ENCODE measurements at places on chromosomes 5 and 9.

DNA sequence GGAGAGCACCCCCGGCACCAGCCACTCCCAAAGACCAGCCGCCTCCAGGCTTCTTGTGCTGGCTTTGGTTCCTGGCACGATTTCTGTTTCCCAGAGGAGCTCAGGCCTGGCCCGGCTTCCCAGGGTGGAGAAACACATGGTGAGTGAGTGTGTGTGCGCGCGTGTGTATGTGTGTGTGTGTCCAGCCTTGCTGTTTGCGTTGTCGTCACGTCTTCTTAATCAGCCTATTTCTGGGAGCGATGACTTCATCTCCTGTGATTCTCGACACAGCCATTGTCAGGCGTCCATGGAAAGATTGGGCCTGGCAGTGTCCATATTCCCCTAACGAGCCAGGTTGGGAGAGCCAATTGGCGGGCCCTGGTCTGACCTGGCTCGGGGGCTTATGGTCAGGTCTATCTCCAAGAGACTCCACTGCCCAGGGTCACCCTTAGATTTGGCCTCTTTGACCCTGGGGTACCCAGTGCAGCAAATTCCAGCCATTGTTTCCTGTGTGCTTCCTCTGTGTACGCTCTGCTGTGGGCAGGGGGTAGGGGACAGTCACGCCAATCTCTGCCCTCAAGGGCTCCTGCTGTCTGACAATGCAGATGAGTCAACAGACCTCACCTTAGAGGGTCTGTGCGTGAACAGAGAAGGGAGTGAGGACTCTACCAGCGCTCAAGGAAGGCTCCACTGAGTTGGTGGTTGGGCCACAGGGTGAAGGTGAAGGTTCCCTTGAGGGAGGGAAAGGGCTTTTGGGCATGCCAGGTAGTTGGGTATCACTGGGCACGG lies 73.8 kb downstream of the DAB2IP start:
- DNase-seq, result no peak
- no peak overlapping the region for H3K27ac ChIP-seq
- no peaks in the 10 kb centered on the region for H3K4me1 ChIP-seq
- H3K36me3 ChIP-seq, result no peaks in the 10 kb centered on the region
- H3K27me3 ChIP-seq, result peaks cover 6% of the 10 kb centered on the region

DNA sequence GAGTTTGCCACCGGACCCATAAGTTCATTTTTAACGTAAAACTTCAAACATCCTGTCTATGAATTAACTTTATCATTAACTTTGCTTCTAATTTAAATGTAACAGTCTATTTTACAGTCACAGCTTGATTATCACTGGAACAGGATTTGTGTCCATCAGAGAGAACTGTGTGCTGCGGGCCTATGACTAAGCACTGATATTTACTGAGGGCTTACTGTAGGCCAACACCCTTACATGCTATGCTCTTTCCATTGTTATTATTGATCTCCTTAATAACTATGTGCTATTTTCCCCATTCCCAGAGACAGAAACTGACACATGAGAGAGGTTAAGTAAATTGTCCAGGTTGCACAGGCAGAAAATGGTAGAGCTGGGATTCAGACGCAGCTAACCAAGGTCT lies 24.0 kb upstream of the GPR151 start:
- no peak overlapping the region for H3K27ac ChIP-seq
- no peaks in the 10 kb centered on the region for H3K36me3 ChIP-seq
- H3K27me3 ChIP-seq, result peaks cover 6% of the 10 kb centered on the region
- H3K4me1 ChIP-seq, result no peaks in the 10 kb centered on the region
- no peak for DNase-seq

DNA sequence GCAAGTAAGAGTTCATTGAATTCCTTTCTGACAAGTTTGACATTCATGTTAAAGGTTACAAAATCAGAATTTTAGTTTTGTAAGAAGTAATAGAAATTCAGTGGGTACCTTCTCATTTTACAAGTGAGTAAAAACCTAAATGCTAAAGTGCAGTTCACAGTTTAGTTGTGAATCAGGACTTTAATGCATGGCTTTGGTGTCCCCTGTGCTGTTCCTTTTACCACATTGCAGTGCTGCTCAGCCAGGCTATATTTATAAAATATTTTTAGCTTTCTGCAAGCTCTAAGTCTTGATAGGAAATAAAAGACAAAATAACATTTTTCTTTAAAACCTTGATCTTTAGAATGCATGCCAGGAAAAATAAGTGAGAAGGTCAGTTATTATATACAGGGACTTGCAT lies 26.3 kb downstream of the PAM start:
- H3K4me3 ChIP-seq, result no peak overlapping the region
- H3K27me3 ChIP-seq, result no peaks in the 10 kb centered on the region
- DNase-seq, result no peak
- no peak overlapping the region for H3K27ac ChIP-seq

DNA sequence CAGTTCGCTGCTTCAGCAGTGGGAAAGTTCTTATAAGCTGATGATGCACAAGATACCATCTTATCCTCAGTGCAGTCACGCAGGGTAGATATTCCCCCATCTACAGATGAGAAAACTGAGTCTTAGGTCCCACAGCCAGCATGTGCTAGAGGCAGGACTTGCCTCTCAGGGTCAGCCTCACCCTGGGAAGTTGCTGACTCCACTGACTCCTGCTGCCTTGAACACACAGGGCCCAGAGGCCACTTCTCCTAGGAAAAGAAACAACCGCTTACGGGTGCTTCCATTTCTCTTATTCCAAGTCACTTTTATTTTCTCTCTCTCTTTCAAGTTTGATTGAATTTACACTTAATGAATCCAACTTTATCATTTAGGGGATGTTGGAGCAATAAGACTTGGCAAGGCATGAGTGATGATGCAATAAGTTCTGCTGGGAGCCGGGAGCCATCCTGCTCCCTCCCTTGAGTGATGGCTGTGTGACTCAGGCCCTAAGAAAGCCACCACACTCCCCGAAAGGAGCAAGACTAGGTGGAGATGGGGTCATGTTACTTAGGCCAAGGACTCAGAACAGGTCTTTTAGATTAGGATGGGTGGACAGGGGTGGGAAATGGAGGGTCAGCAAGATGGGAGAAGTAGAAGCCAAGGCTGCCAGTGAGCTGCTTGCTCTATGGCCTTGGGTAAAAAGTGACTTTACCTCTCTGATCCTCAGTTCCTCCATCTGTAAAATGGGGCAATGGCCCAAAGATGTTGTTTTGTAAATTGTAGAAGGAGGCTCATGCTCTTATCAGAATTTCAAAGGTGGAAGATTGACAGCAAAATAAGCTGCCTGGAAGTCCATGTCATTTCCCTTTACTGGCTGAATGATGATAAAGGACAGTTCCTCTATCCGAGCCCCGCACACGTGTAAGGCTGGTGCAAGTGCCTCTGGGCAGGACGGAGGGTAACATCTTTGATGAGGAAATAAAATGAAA lies 67.4 kb upstream of the ZNF618 start:
- H3K4me1 ChIP-seq, result no peaks in the 10 kb centered on the region
- H3K4me3 ChIP-seq, result no peak overlapping the region
- H3K27me3 ChIP-seq, result no peaks in the 10 kb centered on the region
- H3K27ac ChIP-seq, result no peak overlapping the region

GRCh38 chr5:63803165-63803564 lies 159.1 kb downstream of the HTR1A start:
- no peaks in the 10 kb centered on the region for H3K36me3 ChIP-seq
- no peaks in the 10 kb centered on the region for H3K27me3 ChIP-seq
- no peak for DNase-seq
- H3K4me3 ChIP-seq, result no peak overlapping the region

DNA sequence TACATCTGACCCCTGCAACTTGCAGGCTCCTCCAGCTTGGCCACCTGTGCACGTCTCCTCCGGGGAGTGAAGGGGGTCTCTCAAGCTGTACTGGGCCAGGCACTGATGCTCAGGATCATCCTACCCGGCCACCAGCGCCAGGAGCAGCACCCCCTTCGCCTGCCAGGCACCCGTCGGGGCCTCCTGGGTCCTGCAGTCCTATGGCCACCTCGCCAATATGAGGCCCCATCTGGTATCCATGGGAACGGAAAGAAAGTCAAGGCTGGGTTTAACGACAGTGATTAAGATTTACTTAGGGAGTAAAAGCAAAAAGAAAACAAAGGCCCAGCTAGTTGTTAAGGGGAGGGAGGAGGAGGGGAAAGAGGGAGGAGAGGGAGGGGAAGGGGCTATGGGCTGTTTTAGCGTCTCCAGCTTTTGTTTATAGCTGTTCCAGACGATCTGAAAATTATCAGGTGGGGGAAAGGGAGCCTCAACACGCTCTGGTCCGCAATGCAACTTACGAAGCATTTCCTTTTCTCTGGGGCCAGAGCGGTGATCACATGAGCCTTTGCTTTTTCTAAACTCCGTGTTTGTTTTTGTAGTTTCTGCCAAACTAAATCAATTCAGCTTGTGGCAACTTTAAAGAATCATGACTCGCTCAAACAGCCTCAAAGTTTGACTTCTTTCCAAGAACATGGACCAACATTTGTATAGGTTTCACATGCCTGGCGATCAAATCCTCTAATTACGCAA lies 132.4 kb downstream of the ROR2 start:
- no peak overlapping the region for H3K4me3 ChIP-seq
- DNase-seq, result no peak
- no peak overlapping the region for H3K27ac ChIP-seq
- no peaks in the 10 kb centered on the region for H3K27me3 ChIP-seq

DNA sequence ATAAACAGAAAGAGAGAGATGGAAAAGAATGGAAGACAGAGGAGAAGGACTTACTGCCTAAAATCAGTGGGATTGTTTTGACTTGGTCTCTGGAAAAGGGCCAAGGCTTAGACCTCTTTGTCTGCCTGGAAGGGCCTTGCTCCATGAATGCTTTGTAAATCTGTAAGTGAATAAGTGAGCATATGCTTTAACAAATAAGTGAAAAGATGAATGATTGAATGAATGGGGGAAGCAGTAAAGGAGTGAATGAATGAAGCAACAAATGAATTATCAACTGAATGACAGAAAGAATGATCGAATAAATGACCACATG lies 5.5 kb downstream of the KCNIP1 start:
- no peaks in the 10 kb centered on the region for H3K4me1 ChIP-seq
- no peaks in the 10 kb centered on the region for H3K27me3 ChIP-seq
- H3K36me3 ChIP-seq, result no peaks in the 10 kb centered on the region

- H3K27me3 ChIP-seq, result no peaks in the 10 kb centered on the region
- peaks cover 11% of the 10 kb centered on the region for H3K4me1 ChIP-seq
- no peak overlapping the region for H3K4me3 ChIP-seq
- no peaks in the 10 kb centered on the region for H3K36me3 ChIP-seq
- DNase-seq, result no peak
Measured at GRCh38 chr5:132684922-132685720, 11.3 kb downstream of the IL4 start.

GRCh38 chr5:143159031-143159430 lies 244.5 kb downstream of the NR3C1 start:
- no peak overlapping the region for H3K27ac ChIP-seq
- no peaks in the 10 kb centered on the region for H3K4me1 ChIP-seq
- H3K27me3 ChIP-seq, result no peaks in the 10 kb centered on the region
- H3K36me3 ChIP-seq, result peaks cover 11% of the 10 kb centered on the region
- no peak overlapping the region for H3K4me3 ChIP-seq

- no peak for DNase-seq
- no peaks in the 10 kb centered on the region for H3K36me3 ChIP-seq
- H3K27me3 ChIP-seq, result peaks cover 55% of the 10 kb centered on the region
- H3K4me1 ChIP-seq, result peaks cover 3% of the 10 kb centered on the region
- H3K4me3 ChIP-seq, result no peak overlapping the region
Measured at GRCh38 chr5:141841378-141842180, 36.6 kb downstream of the PCDH1 start.

DNA sequence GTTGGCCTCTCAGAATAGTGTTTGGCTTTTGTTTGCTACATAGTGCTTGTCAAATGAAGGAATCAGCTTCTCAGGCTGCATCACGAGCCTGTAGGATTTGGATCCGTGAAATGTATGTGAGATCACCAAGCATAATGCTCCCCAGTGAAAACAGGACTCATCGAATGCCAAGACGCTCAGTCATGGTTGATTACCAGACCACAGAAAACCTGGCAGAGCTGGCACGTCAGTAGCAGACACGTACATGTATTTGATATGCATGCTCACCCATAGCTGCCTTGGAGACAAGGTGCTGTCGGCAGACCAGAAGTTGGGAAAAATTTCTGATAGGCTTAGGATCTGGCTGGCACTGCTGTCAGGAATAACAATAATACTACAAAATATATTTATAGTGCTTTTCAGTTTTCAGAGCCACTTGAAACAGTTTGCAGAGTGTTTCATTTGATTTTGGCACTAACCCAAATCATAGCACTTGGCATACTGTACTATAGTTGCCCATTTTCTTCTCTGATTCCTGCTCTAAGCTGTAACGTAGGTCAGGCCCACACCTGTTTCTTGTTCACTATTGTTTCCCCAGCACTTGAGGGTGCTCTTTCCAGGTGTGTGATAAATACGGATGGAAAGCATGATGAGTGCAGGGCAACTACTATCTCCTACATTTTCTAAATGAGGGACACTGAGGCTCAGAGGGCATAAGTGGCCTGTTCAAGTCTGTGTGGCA lies 226.1 kb downstream of the NR3C1 start:
- no peak overlapping the region for H3K4me3 ChIP-seq
- H3K27ac ChIP-seq, result no peak overlapping the region
- no peaks in the 10 kb centered on the region for H3K27me3 ChIP-seq
- peaks cover 8% of the 10 kb centered on the region for H3K36me3 ChIP-seq

GRCh38 chr9:69465473-69465872 lies 140.5 kb downstream of the ENTREP1 start:
- no peak for DNase-seq
- no peaks in the 10 kb centered on the region for H3K4me1 ChIP-seq
- no peaks in the 10 kb centered on the region for H3K27me3 ChIP-seq
- no peak overlapping the region for H3K4me3 ChIP-seq
- H3K36me3 ChIP-seq, result no peaks in the 10 kb centered on the region

DNA sequence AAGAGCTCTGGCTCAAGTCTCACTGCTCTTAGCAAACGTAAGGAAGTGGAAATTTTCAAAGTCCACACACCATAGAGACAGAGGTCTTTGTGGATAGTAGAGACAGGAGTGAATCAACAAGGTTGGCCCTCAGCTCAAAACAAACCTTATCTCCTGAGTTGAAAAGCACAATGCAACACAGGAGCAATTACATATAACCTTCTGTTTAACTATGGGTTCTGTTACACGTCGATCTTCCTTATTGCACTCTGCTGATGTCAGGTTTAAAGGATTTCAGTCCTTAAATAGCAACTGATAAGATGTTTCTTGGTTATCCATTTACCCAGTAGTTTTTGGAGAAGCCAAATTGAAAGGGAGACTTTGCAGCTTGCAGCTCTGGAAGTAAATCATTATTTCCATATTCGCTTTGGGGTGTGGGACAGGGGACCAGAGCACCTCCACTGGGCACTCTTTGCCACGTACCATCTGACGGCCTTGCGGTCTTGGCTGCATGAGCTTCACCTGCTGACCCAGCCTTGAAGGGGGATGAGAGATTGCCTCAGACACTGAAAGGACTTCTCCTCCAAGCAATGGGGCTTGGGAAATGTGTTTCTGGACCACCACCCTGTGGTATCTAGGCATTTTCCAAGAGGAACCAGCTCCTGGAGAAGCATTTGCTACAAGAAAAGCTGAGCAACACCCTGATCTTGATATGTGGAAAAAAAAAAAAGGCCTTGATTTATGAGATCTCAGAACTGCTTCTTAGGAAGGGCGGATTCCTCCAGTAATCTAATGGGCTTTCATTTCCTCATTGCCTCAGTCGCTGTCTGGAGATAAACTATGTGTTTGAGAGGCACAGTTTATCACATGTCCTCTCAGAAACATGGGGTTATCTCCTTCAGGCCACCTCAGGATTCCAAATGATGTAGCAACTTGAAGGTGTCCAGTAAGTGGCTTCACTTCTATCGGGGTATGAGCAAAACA lies 56.2 kb upstream of the ZNF622 start:
- H3K4me3 ChIP-seq, result no peak overlapping the region
- no peaks in the 10 kb centered on the region for H3K27me3 ChIP-seq
- DNase-seq, result no peak
- H3K36me3 ChIP-seq, result no peaks in the 10 kb centered on the region
- no peak overlapping the region for H3K27ac ChIP-seq

- no peaks in the 10 kb centered on the region for H3K36me3 ChIP-seq
- peaks cover 6% of the 10 kb centered on the region for H3K27me3 ChIP-seq
- no peak overlapping the region for H3K4me3 ChIP-seq
- H3K27ac ChIP-seq, result peak overlapping the region; percentile 46
- no peak for DNase-seq
Measured at GRCh38 chr5:1152771-1153282, 41.0 kb upstream of the SLC12A7 start.

All from T-cell (primary cell).